Chondrocyte (in vitro differentiated cells): ENCODE measurements at places on chromosomes 11 and 22. TPM values are rescaled to one million over a fixed set of nuclear protein-coding genes. Genes with fewer than 3 reads are reported as not detected.

The OR52A1 gene
- total RNA-seq, result not detected in 3 replicates

The TRPM5 gene
- not detected in 3 replicates for total RNA-seq

The GLYAT gene
- not detected in 3 replicates for total RNA-seq

The AGBL2 gene
- 0.18 to 0.58 TPM (median 0.40 TPM) in 3 replicates for total RNA-seq

The ABCC8 gene
- total RNA-seq, result not detected in 3 replicates

The SERHL2 gene
- 2.8 to 4.0 TPM (median 3.5 TPM) in 3 replicates for total RNA-seq

The DDX25 gene
- total RNA-seq, result not detected in 3 replicates

The ALX4 gene
- total RNA-seq, result 0.08 to 0.22 TPM in 2 of 3 replicates, not detected in the other

The OR4A16 gene
- not detected in 3 replicates for total RNA-seq

The MFRP gene
- not detected in 3 replicates for total RNA-seq

The IGSF9B gene
- 8.4 to 18.3 TPM (median 9.3 TPM) in 3 replicates for total RNA-seq

The GAL3ST1 gene
- 0.82 to 3.9 TPM (median 2.8 TPM) in 3 replicates for total RNA-seq

The DNHD1 gene
- 3.8 to 7.4 TPM (median 5.8 TPM) in 3 replicates for total RNA-seq

The SMIM35 gene
- total RNA-seq, result not detected in 3 replicates

The HBG2 gene
- not detected in 3 replicates for total RNA-seq

The OR51A4 gene
- not detected in 3 replicates for total RNA-seq

The DDB1 gene
- total RNA-seq, result 188 to 264 TPM (median 194 TPM) in 3 replicates

The ADAMTS15 gene
- total RNA-seq, result 16.8 to 140 TPM (median 136 TPM) in 3 replicates

The TUT1 gene
- 9.6 to 15.2 TPM (median 11.8 TPM) in 3 replicates for total RNA-seq

The C11orf91 gene
- 0.50 TPM in 1 of 3 replicates, not detected in the others for total RNA-seq

The PLA2G6 gene
- 16.3 to 30.2 TPM (median 21.0 TPM) in 3 replicates for total RNA-seq

The SLC22A25 gene
- total RNA-seq, result not detected in 3 replicates

The BLID gene
- 0.35 to 0.68 TPM (median 0.41 TPM) in 3 replicates for total RNA-seq

The KCNE3 gene
- total RNA-seq, result 0.46 to 0.72 TPM in 2 of 3 replicates, not detected in the other

The COMT gene
- total RNA-seq, result 66.6 to 186 TPM (median 177 TPM) in 3 replicates

The MS4A2 gene
- total RNA-seq, result not detected in 3 replicates

The RPS6KA4 gene
- 32.7 to 43.6 TPM (median 34.9 TPM) in 3 replicates for total RNA-seq

The ELMOD1 gene
- 0.15 TPM in 1 of 3 replicates, not detected in the others for total RNA-seq

The F2 gene
- total RNA-seq, result 0.25 TPM in 1 of 3 replicates, not detected in the others

The FJX1 gene
- 15.2 to 22.8 TPM (median 15.9 TPM) in 3 replicates for total RNA-seq
